ENCODE measurements at places on chromosomes 3 and 15.

- peak overlapping the region; percentile 4 for H3K4me3 ChIP-seq
- peaks cover 86% of the 10 kb centered on the region for H3K4me1 ChIP-seq
- H3K27ac ChIP-seq, result peak overlapping the region; percentile 52
Observed at GRCh38 chr3:52262447-52262846, 16.0 kb downstream of the WDR82 start.

DNA sequence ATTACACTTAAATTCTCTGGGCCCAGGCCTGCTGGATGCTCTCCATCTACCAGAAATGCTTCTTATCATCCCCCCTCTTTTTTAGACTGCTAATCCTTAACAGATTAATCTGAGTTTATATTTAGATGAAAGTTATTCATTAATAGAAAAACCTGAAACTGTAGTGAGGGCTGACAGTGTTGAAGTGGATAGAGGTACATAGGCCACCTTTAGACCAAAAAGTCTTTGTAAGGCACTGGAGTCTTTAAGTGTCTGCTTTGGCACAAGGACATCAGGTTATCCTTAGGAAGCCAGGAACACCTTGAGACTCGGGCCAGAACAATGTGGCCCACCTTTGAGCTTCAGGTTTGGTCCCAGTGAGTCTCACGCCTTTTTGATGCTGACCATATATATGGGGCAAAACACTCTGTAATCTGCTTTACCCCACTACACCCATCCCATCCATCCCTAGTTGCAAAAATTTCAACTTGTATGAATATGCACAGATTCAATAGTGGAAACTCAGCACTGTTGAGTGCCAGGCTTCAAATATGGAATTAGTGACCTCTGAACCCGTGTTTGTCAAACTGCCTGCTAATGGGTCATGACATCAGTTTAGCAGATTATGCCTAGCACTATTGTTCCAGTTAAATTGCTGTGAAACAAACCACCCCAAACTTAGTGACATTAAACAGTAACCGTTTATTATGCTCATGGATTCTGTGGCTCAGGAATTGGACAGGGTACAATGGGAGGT lies 44.0 kb downstream of the PDE8A start:
- H3K4me1 ChIP-seq, result peaks cover 56% of the 10 kb centered on the region
- H3K27ac ChIP-seq, result no peak overlapping the region
- H3K27me3 ChIP-seq, result no peaks in the 10 kb centered on the region
- no peak overlapping the region for H3K4me3 ChIP-seq

GRCh38 chr3:100864471-100865250 lies 128.6 kb downstream of the ABI3BP start:
- no peak overlapping the region for H3K4me3 ChIP-seq
- peaks cover 15% of the 10 kb centered on the region for H3K27me3 ChIP-seq
- H3K4me1 ChIP-seq, result no peaks in the 10 kb centered on the region
- no peaks in the 10 kb centered on the region for H3K36me3 ChIP-seq
- H3K27ac ChIP-seq, result no peak overlapping the region

- H3K27me3 ChIP-seq, result no peaks in the 10 kb centered on the region
- DNase-seq, result no peak
- H3K4me1 ChIP-seq, result peaks cover 41% of the 10 kb centered on the region
- H3K4me3 ChIP-seq, result no peak overlapping the region
Observed at GRCh38 chr3:52213005-52213404, 12.4 kb downstream of the TLR9 start.

DNA sequence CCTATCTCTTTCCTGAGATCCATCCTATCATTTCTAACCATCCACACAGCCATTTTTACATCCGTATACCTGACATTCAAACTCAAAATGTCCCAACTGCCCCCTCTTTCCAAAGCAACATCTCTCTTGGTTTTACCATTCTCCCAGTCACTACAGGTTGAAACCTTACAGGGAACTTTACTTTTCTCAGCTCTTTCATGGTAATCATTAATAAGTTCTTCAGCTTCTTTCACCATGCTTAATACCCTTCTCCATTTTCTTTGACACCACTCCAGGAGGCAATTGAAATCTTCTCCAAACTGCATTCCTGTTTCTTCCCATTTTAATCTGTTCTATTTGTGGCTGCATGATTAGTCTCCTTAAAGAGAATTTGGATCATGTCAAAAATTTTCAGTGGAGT lies 352.5 kb downstream of the GAP43 start:
- H3K27ac ChIP-seq, result no peak overlapping the region
- H3K4me3 ChIP-seq, result no peak overlapping the region
- no peaks in the 10 kb centered on the region for H3K27me3 ChIP-seq
- H3K4me1 ChIP-seq, result no peaks in the 10 kb centered on the region
- DNase-seq, result no peak

DNA sequence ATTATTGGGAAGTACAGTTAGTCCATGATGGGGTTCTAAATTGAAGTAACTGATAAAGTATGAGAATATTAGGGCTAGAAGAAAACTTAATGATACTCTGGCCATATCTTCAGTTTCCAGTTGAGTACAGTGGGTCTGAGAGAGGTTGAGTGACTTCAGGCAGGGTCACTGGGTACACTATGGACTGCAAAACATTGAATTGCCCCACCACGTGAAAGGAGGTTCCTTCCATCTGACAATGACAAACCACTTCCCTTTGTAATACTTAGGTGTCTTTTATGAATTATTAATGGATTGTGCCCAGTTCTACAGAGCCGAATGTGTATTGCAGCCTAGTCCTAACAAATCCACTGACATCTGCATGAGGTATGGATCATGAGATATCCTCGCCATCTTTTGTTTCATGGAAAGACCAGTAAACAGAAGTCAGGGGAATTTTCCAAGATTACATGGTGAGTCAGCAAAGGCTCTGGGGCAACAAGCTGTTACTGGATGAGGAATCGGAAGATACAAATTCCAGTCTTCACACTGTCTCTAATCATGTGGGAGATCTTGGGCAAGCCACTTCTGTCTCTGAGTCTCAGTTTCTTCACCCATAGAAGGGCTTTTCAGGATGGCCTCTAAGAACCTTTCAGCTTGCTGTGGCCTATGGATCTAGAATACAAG lies 66.5 kb upstream of the BCL6 start:
- peaks cover 19% of the 10 kb centered on the region for H3K4me1 ChIP-seq
- H3K27me3 ChIP-seq, result no peaks in the 10 kb centered on the region
- DNase-seq, result no peak
- H3K4me3 ChIP-seq, result no peak overlapping the region
- H3K27ac ChIP-seq, result no peak overlapping the region

- H3K36me3 ChIP-seq, result no peaks in the 10 kb centered on the region
- H3K4me1 ChIP-seq, result no peaks in the 10 kb centered on the region
- no peaks in the 10 kb centered on the region for H3K27me3 ChIP-seq
- H3K4me3 ChIP-seq, result no peak overlapping the region
Observed at GRCh38 chr3:175015056-175015635, 156.0 kb downstream of the NAALADL2 start.

- no peak for DNase-seq
- H3K4me1 ChIP-seq, result no peaks in the 10 kb centered on the region
- H3K27me3 ChIP-seq, result no peaks in the 10 kb centered on the region
- H3K36me3 ChIP-seq, result no peaks in the 10 kb centered on the region
- no peak overlapping the region for H3K4me3 ChIP-seq
Observed at GRCh38 chr3:161508852-161509477, 12.4 kb downstream of the OTOL1 start.

DNA sequence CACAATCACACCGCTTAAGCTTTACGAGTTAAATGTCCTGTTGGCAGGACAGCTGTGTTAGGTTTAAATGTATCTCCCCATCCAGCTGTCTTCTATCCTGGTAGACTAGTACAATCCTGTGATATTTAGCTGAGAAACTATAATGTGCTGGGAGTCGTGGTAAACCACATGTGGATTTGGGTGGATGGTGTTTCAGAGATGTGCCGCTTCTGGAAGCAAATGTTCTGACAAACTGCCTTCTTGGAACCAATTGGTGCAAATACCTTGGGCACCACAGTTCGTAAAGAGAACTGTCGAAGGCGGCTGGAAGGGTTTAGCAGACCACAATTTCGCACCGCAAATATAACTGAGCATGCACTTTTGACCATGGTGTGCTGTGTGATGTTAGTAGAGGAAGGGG lies 15.0 kb downstream of the SCG5 start:
- H3K4me3 ChIP-seq, result no peak overlapping the region
- no peaks in the 10 kb centered on the region for H3K27me3 ChIP-seq
- H3K36me3 ChIP-seq, result peaks cover 55% of the 10 kb centered on the region
- peaks cover 16% of the 10 kb centered on the region for H3K4me1 ChIP-seq

- H3K4me3 ChIP-seq, result no peak overlapping the region
- peaks cover 4% of the 10 kb centered on the region for H3K27me3 ChIP-seq
- no peaks in the 10 kb centered on the region for H3K36me3 ChIP-seq
- DNase-seq, result no peak
Observed at GRCh38 chr15:83320844-83321243, 36.4 kb upstream of the BNC1 start.

- no peak for DNase-seq
- H3K4me1 ChIP-seq, result no peaks in the 10 kb centered on the region
- peaks cover 4% of the 10 kb centered on the region for H3K27me3 ChIP-seq
- no peak overlapping the region for H3K27ac ChIP-seq
- no peak overlapping the region for H3K4me3 ChIP-seq
Observed at GRCh38 chr3:2823031-2823430, 287.1 kb downstream of the IL5RA start.

- H3K27me3 ChIP-seq, result peaks cover 28% of the 10 kb centered on the region
- no peaks in the 10 kb centered on the region for H3K36me3 ChIP-seq
- no peak for DNase-seq
- no peak overlapping the region for H3K4me3 ChIP-seq
Observed at GRCh38 chr3:127730666-127731295, 58.0 kb downstream of the ABTB1 start.

GRCh38 chr3:185236969-185237368 lies 16.9 kb downstream of the EHHADH start:
- H3K27ac ChIP-seq, result no peak overlapping the region
- no peak overlapping the region for H3K4me3 ChIP-seq
- no peaks in the 10 kb centered on the region for H3K36me3 ChIP-seq
- H3K27me3 ChIP-seq, result peaks cover 10% of the 10 kb centered on the region

- H3K27ac ChIP-seq, result no peak overlapping the region
- H3K27me3 ChIP-seq, result peaks cover 7% of the 10 kb centered on the region
- no peak for DNase-seq
- no peaks in the 10 kb centered on the region for H3K36me3 ChIP-seq
- no peak overlapping the region for H3K4me3 ChIP-seq
- no peaks in the 10 kb centered on the region for H3K4me1 ChIP-seq
Observed at GRCh38 chr15:77795446-77795845, 162.7 kb upstream of the LINGO1 start.

- H3K27ac ChIP-seq, result no peak within 1 kb of the TSS
- no peaks in the 10 kb centered on the region for H3K36me3 ChIP-seq
- no peak within 1 kb of the TSS for H3K4me3 ChIP-seq
- no peak for DNase-seq
- H3K4me1 ChIP-seq, result no peaks in the 10 kb centered on the region
- H3K27me3 ChIP-seq, result peaks cover 68% of the 10 kb centered on the region
Observed at GRCh38 chr15:34795267-34796081, at the start of gene ACTC1. TSS of gene ACTC1 (minus strand) at chr15:34795549. CDS start at chr15:34794808, 741 bp downstream.

DNA sequence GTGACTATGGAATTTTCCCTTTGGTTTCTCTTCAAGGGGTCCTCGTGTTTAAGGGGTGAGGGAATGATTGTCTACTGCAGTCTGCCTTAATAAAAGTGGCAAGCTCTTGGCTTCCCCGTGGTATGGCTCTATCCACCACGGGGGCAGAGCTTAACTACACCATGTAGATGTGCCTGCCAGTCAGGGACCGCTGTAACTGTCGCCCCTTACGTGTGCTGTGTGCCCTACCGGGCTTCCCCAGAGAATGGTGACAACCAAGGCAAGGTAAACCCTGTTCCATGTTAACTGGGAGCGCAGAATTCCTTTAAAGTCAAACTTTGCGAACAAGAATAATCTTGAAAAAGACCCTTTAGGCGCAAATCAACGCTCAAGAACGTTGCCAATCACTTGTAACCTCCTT lies 966 bp upstream of the C3orf80 start:
- H3K27me3 ChIP-seq, result peaks cover 62% of the 10 kb centered on the region
- peaks cover 14% of the 10 kb centered on the region for H3K4me1 ChIP-seq
- no peaks in the 10 kb centered on the region for H3K36me3 ChIP-seq
- H3K27ac ChIP-seq, result no peak overlapping the region

DNA sequence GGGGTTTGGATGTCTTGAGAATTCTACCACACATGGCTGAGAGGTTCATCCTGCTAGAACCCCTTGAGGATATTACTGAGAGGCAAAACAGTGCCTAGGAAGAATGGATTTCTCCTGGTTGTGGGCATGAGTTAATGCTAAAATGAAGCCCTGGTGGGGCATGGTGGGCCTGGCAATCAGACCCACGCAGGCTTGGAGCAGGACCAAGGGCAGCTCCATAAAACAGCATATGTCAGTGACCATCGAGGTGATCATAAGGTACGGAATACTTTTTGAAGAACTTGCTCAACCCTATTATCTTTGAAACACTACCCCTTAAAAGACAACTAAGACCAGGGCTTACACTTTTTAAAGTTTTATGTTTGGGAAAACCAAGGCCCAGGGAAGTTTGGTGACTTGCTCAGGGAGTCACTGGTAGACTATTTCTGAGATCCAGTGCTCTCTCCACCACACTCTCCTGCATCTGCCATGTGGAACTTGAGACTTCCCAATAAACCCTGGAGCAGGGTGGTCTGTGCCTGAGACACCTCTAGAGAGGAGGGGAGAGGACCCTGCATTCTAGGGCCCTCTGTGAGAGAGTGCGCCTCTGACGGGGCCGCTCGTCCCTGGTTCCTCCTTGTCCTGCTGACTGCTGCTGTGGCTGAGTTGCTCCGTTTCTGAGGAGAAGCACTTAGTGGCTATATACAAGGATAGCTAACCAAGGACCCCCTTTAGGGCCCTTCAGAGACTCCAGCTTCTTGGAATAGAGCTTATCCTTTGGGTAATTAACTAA lies 28.0 kb upstream of the TIMP4 start:
- DNase-seq, result no peak
- peaks cover 27% of the 10 kb centered on the region for H3K4me1 ChIP-seq
- H3K27me3 ChIP-seq, result no peaks in the 10 kb centered on the region

DNA sequence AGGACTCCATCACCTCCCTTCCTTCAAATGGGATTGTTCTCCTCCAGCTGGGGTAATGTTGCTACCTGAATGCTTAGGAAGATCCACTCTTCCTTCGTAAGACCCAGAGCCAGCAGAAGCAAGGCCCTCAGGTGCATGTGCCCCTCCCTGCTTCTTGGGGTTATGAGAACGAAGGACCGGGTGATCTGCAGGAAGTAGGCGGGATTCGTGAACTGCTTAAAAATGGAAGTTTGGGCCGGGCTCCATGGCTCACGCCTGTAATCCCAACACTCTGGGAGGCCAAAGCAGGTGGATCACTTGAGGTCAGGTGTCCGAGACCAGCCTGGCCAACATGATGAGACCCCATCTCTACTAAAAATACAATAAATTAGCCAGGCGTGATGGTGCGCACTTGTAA lies 8.0 kb downstream of the TLR9 start:
- H3K4me3 ChIP-seq, result peak overlapping the region; percentile 65
- H3K27ac ChIP-seq, result peak overlapping the region; percentile 97
- DNase-seq, result peak; percentile 33
- H3K4me1 ChIP-seq, result peaks cover 81% of the 10 kb centered on the region
- H3K27me3 ChIP-seq, result no peaks in the 10 kb centered on the region
- H3K36me3 ChIP-seq, result peaks cover 38% of the 10 kb centered on the region

- no peak for DNase-seq
- H3K4me1 ChIP-seq, result no peaks in the 10 kb centered on the region
- peaks cover 54% of the 10 kb centered on the region for H3K36me3 ChIP-seq
- no peaks in the 10 kb centered on the region for H3K27me3 ChIP-seq
Observed at GRCh38 chr3:9696480-9697220, 7.0 kb upstream of the CPNE9 start.
